ENCODE measurements at places on chromosomes 16 and 17.

GRCh38 chr17:39636927-39637736, at the start of gene STARD3:
Gene STARD3, plus strand, starts transcription at chr17:39637144. Its CDS starts 16,388 bp downstream, at chr17:39653532.
- DNase-seq = peak; percentile 86

- DNase-seq = no peak
Measured at GRCh38 chr16:7638306-7638705, 305.7 kb downstream of the RBFOX1 start.

- DNase-seq = no peak
Measured at GRCh38 chr17:75047398-75048098, 523 bp downstream of the KCTD2 start.

- DNase-seq = no peak
Measured at GRCh38 chr16:66695935-66696668, 441 bp downstream of the CMTM4 start.

DNA sequence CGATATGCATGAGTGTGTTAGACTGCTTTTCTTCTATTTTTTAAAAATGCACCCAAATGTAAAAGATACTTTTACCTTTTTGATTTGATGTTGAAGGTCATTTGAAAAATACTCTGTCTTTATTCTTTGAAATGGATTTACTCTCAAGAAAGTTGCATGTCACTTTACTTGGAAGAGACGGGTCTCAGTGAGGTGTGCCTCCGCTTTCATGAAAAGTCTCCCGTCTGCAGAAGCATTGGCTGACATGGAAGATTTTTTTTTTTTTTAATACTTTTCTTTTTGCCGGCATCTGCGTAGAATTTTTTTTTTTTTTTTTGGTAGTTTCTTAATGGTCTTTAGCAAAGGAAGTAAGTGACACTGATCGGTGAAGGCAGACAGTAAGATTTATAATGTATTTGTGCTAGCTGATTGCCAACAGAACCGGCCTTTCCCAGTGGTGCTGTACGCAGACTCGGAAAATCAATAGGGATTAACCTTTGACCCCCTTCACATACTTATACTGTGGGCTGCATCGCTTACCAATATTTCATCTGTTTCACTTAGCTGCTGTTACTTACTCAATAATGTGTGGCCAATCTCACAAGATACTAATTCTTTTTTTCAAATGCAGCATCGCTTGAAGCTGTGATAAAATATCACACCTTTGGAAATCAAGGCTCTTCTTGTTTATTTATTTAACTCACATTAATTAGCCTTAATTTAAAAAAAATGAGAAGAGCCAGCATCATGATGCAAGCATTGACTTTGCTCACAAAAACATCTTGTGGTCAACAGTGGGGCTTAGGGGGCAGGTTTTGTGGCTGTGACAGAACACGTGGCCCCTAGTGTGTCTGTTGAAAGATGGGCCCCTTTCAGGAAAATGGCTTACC, 383.9 kb downstream of the WWOX start:
- DNase-seq = no peak

DNA sequence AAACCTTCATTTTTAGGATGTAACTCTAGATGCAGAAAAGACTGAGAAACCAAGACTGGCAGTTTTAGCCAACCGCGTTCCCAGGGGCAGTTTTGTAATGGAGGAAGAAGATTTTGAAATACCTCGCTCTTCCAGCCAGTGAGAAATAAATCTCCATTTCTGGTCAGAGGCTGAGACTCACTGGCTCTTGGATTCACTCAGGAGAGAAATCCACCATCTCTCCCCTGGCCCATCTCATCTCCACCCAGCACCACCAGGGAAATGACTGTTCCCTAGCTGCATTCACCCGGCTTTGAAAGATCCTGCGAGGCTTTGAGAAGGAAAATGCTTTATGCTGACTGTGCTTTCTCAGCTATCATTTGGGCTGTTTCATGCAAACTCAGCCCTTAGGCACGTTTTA, 185.2 kb downstream of the SOX9 start:
- DNase-seq = no peak

- no peak for DNase-seq
Measured at GRCh38 chr17:74070998-74071679, 132.3 kb upstream of the RPL38 start.

DNA sequence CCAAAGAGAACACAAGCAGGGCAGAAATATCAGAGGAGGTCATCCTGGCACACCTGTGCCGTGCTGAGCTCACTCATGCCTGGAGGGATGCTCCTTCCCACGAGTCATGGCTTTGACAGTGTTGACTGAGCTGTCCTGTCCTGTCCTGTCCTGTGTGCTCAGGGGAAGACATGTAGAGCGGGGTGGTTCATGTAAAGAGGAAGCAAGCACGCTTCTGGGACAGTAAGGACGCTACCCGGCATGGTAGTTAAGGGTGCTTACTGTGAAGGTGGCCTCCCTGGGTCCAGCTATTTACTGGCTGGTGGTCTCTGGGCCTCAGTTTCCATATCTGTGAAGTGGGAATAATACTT, 398 bp downstream of the LGALS9 start:
- peak; percentile 12 for DNase-seq

DNA sequence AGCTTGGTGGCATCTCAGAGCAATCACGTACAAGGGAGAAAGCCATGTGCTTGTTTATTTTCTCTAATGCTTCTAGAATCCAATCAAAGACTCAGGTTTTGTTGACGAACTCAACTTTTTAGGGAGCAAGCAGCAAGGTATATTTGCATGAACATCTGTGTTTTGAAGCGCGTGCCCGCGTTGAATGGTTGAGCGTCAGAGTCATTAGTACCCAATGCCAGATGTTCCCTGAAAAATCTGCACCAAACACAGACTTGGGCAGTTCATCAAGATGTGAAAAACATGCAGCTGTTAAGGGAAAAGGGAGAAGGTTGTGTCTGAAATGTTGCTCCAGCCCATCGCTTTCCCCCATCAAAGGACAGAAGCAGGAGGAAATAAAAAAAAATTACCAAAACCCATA, 170.4 kb downstream of the SNX29 start:
- no peak for DNase-seq

DNA sequence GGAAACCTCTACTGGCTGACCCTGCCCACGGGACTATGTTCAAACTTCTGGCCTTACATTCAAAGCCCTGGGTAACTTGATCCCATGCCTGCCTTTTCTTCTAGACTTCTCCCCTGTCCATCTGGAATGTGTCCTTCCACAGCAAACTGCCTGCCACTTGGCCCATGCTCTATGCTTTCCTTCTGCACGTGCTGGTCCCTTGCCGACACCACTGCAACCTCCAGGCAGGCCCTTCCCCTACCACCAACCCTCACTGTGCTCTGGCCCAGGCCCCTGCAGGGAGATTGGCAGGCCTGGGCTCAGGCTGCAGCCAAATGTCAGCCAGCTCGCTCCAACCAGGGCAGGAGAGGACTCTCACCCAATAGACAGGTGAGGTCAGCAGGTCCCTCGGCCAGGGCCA, 11.0 kb downstream of the HSD11B2 start:
- DNase-seq = no peak

- no peak for DNase-seq
Measured at GRCh38 chr17:49640556-49640955, 37.3 kb downstream of the SPOP start.

DNA sequence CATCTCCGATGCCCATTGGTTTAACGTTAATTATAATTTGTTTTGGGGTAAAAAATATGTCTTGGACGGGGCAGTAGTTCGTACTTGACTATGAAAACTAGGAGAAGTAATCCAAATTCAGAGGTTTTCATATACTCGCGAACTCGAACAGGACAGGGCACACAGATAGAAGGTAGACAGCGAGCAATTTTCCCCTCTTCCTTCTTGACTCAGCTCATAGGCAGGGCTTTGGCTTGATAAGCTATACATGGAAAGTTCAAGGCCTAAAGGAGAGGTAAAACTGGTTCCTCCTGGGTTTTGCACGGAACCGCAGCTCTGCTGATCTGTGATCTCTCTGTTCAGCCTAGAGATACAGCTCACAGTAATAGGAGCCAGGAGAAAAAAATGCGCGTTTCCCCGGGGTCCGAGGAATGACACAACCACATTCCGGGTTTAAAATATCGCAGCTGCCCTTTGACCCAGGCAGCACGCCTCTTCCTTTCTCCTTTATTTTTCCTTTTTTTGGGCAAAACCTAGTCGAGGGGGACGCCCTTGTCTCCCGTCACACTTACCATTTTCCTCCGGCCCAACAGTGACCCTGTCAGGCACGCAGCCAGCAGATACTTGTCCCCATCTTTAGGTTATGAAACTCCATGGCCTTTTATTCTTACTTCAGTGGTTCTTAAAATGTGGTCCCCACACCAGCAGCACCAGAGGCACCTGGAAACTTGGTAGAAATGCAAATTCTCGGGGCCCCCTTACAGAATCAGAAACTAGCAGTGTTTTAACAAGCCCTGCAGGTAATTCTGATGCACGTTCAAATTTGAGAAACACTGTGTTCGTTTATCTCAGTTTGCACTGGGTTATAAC, 1.7 kb upstream of the LASP1 start:
- no peak for DNase-seq

DNA sequence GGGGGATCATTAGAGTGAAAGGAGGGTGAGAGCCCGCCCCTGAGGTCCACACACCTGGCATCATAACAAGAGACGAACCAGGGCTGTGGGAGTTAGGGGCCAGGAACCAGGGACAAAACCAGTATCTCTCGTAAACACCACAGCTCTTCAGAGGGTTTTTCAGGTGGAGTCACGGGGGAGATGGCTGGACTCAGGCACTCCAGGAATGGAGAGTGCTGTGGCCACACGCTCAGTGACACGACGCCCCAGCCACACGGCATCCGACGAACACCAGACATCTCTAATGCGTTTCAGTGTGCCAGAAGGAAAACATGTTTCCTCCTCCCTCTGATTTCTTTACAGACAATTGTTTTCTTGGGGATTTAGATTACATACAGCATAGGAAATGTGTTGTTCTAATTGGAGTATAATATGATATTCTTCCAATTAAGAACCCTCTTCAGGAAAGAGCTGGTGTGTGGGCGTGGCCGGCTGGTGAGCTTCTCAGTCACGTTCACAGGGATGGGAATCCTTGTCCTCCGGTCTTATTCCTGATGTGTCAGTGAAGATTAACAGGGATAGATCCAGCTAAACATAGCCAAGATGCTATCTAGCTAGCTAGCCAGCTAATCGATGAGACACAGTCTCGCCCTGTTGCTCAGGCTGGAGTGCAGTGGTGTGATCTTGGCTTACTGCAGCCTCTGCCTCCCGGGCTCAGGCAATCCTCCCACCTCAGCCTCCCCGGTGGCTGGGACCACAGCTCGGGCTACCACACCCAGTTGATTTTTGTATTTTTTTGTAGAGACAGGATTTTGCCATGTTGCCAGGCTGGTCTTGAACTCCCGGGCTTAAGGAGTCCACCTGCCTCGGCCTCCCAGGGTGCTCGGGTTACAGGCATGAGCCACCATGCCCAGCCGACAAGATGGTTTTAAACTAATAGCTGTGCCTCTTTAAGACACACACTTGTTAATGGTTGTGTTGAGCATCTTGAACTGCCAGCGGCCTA, 98.6 kb downstream of the BANP start:
- no peak for DNase-seq

DNA sequence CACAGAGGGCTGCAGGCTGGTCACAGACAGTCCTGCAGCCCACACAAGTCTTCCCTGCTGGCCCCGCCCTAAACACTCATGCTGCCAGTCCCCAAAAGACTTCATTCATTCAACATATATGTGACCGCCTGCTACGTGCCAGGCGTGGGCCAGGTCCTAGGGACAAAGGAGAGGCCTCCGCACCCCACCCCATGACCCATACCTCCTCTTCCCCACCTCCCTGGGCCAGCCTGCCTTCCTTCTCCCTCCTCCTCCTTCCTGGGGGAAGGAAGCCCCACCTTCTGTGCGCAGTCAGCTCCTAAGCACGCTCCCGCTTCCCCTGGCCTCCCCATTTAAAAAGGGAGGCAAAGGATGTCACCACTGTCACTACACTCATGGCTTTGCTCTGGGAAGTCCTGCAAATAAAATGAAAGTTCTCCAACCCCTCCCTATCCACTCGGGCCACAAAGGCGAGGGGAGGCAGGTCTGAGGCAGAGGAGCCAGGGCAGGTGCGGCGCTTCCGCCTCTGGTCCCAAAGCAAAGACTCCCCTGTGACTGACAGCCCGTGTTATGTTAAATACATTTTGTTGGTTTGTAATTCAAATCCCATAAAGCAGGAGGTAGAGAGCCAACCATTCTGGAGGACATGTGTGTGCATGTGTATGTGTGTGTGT, 9.0 kb downstream of the DNAAF8 start:
- DNase-seq = no peak

All from CD4-positive, alpha-beta T cell treated with Interleukin-15 for 4 hours (primary cell).